Ovary (tissue), 10 donors: ENCODE measurements at places on chromosomes 2 and 18.

- no peak for DNase-seq
Measured at GRCh38 chr2:42051543-42052235, 3.9 kb downstream of the PKDCC start.

DNA sequence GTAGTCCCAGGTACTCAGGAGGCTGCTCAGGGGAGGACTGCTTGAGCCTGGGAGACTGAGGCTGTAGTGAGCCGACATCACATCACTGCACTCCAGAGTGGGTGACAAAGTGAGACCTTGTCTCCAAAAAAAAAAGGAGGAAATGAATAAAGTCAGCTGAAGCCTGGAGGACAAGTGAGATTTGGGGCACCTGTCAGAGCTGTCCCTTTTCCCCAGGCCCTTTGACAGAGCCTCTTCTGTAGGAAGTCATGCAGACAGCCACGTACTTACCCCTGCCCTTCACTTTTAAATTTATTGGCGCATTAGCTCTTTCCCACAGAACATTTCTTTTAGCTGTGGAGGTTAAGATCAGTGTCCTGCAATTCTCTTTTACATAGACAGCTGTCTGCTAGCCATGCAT is 151.0 kb upstream of the DNMT3A start:
- DNase-seq, result no peak

DNA sequence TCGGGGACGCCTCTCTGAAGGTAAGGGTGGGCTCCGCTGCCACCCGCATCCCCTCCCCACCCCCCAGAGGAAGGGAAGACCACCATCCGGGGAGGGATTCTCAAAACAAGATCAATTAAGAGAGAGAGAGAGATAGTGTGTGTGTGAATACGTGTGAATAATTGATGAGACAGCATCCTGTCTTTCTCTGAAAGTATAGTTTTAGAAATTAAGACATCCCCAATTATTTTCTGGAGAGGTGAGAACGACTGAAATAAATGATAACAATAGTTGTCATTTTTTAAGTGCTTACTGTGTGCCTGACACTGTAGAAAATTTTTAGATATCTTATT is 751 bp downstream of the IL18R1 start:
- DNase-seq, result no peak

- no peak for DNase-seq
Measured at GRCh38 chr2:168461178-168461941, 5.3 kb downstream of the CERS6 start.

GRCh38 chr18:80159713-80160636 is 50.9 kb downstream of the ADNP2 start:
- peak; percentile 70 for DNase-seq

- DNase-seq, result no peak
Measured at GRCh38 chr2:232265329-232265728, 113.2 kb upstream of the ALPP start.

DNA sequence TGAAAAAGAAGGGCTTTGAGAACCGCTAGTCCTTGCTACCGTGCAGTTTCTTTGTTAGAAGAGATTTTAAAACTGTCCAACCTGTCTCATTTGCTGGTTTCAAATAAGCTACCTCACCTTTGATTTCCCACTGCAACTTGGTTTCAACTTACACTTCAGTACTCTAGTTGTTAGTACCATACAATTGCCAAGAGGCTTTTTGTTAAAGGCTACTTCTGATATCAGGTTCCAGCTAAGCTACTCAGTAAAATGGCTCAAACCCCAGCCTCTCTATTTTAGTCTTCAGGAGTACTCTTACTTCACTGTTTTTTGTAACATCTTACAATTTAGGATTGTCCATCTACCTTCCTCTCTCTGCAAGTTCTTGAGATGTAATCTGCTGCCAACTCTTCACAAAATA is 91.6 kb downstream of the INO80D start:
- DNase-seq, result no peak

DNA sequence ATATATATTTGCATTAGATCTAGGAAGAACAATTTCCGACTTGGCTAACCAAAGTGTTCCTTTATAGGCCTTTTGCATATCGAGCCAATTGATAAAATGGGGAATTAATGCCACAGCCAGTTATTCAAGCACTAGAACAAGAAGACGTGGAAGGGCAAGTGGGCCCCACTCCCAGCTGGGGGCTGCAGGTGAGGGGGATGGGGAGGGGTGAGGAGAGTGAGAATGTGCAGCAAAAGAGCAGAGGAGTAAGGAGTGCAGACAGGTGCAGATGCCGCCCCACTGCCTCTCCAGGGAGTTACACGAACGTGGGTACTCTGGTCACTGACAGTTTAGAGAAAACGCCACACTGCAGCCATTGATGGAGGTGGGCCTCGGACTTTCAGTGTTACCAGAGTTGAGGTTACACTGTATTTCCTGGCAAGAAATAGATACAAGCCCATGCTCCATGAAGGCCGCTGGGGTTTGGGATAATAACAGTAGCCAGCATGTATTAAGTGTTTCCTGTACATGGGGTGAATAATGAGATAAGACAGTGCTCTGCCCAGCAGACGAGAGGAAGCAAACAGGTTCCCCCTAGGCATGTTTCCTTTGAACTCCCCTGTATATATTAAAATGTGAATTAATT is 40.9 kb downstream of the GORASP2 start:
- DNase-seq, result no peak

DNA sequence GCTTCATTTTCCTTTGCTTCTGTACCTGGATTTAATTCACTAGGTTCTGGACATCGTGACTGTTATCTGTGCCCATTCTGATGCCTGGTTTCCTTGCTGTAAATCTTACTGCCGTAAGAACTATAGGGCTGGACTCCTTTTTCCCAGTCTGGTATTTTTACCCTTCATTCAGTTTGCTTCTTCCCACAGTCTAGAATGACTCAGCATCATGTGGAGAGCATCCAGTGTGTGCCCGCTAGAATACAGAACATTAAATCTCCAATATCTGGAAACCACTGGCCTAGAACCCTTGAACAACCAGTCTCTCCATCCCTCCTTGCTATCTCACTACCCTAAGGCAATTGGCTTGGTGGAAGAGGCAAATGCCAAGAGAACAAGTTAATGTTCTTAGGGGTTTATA is 1075.4 kb upstream of the ZEB2 start:
- no peak for DNase-seq

DNA sequence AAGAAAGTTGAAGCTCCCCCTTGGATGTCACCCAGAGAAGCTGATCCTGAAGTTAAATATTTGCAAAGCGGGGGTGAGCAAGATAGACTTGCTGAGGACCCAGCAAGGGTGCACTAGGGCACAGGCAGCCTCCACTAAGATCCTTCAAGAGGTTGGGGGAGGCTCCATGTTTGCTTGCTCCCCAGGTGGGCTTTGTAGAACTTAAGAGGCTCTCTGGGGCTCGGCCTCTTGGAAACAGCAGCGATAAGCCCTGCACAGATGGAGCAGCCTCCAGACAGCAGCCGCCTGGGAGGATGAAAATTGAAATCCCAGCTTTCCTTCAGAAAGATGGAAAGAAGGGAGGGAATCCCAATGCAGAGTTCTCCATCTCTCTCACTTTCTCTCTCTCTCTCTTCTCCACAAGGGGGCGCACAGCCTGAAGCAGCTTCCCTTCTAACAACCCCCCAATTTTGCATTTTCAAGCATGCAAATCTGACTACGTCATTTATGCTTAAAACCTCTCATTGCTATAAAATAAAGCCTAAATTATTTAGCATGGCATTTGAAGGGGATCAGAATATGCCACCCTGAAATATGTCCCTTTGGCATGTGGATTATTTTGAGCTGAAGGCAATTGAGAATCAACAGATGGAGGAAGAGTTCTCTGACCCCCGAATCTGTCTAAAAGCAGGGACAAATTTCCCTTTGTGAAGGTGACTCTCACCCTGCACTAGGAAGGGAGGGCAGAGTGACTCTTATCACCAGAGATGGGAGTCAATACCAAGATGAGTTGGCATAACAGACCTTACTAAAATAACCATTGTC is 185.7 kb upstream of the KLHL29 start:
- no peak for DNase-seq

DNA sequence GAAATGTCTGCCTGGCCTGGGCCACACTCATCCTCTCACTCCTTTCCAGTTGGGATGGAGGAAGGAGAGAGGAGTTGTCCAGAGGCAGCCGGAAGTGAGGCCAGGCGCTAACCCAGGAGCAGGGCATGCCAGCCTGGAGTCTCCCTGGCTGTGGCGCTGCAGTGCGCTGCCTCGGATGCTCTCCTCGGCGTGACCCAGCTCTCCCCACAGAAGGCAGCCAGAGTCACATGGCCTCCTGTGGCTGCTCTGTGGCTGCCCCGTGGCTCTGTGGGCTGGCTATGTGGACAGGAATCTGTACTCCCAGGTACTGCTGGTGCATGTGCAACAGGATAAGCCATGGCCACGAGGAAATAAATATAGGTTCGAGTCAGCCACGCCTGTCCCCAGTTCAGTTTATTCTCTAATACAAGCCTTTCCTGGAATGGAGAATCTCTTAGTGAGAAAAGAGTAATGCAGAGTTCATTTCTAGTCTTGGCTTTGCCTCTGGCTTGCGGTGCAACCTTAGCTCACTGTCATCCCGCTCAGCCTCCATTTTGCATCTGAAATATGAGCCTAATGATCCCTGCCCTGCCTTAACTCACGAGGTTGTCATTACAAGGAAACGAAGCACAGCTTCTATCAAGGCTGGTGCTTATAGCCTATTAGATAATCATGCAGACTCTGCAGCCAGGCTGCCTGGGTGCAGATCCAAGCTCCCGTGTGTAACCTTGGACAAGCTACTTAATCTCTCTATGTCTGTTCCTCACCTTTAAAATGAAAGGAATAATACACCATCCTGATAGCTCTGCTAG is 106.3 kb downstream of the ANTXR1 start:
- no peak for DNase-seq

DNA sequence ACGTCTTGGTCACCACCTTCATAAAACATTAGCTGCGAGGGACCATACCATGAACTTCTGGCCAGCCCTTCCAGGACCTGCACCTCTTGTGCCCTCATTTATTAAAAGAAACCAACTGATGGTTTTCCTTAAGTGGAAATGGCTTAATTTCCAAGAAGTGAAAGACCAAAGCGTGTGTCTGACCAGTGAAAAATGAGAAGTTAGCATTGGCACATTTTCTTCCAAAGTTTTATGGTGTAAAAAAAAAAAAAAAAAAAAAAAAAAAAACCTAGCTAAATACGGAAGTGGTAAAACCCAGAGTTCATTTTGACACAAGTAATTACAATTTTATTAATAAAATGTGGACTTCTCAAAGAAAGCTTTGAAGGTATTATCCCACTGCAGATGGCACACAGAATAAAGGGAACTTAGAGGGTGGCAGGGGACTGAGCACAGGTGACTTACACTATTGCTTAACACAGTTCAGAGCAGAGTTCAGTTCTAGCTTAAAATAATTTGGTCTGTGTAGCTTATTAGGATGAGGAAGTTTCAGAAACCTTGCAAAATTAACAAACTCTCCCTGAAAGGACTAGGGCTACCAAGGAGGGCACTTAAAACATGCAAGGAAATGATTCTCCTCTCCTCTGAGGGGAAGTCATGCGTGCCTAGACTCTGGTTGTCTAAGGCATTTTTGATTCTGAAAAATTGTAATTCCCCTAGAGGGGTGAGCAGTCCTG is 42.2 kb upstream of the EPG5 start:
- no peak for DNase-seq

- no peak for DNase-seq
Measured at GRCh38 chr18:62839874-62840713, 124.8 kb downstream of the PHLPP1 start.

DNA sequence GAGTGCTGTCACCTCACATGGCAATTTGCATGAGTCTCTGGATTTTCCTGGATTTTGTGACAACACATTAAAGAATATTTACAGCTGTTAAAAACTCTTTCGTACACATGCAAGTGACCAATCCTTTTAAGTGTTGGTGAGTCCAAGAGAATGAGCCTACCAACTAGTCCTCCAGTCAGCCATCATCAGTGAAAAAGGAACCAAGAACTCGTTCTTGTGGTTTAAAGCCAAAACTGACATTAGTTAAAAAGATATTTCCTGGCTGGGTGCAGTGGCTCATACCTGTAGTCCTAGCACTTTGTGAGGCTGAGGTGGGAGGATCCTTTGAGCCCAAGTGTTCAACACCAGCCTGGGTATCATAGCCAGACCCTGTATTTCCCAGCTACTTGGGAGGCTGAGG is 215.4 kb upstream of the ITGA4 start:
- no peak for DNase-seq

GRCh38 chr2:157838442-157839161 is 37.5 kb downstream of the ACVR1 start:
- peak; percentile 31 for DNase-seq

- DNase-seq, result no peak
Measured at GRCh38 chr2:95061601-95062183, 36.2 kb downstream of the MAL start.

- DNase-seq, result no peak
Measured at GRCh38 chr2:143442193-143442592, 313.0 kb downstream of the ARHGAP15 start.

DNA sequence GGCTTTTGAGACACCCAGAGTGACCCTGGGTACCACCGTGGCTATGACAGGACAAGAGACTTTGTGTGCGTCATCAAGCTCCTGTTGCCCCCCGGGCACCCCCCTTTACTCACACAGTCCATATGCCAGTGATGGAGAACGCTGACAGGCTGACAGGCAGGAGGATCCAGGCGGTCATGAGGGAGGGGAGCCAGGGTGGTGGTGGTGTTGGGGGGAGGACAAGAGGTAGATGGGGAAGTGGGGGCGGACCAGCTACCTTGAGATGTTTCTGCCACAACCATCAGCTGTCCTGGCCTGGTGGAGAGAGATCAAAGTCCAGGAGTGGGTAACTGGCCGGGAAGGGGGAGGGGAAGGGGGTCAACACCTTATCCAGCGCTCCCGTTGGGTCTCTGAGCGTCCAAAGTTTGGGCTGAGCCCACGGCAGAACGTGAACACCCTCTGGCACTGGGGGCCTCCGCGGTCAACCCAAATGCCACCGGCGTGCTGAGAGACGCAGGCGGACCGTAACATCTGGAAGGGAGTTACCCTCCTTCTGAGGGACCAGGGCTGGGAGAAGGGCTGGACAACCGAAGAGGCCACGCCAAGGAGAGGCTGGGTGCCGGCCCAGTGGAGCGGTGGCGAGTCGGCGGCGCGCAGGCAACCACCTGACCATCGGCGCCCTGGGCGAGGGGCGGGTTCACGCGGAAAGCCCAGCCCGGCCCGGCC is 575 bp downstream of the TMEM150A start:
- peak; percentile 81 for DNase-seq

- no peak for DNase-seq
Measured at GRCh38 chr2:226427538-226428307, 371.9 kb downstream of the IRS1 start.

GRCh38 chr2:227219312-227220105 is 55.1 kb downstream of the COL4A3 start:
- no peak for DNase-seq

- DNase-seq, result no peak
Measured at GRCh38 chr18:5431836-5432575, 111.8 kb downstream of the EPB41L3 start.

DNA sequence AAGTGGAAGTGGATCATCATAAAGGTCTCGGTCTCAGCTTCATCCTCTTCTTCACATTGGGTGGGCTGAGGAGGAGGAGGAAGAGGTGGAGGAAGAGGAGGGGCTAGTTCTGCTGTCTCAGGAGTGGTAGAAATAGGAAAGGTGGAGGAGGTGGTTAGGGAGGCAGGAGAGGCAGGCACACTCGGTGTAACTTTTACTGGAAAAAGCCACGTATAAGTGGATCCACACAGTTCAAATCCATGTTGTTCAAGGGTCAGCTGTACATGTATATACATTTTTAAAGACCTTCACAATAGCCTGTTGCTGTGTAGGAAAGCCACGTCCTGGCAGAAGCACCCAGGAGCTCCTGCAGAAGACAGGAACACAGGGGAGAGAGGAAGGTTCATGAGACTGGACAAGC is 110.3 kb upstream of the RAB12 start:
- no peak for DNase-seq
